ENCODE measurements at places on chromosomes 5 and 9. TPM values are rescaled to one million over a fixed set of nuclear protein-coding genes. Genes with fewer than 3 reads are reported as not detected.

GRCh38 chr9:35271637-35272036, 109.8 kb downstream of the UNC13B start:
- no peaks in the 10 kb centered on the region for H3K27me3 ChIP-seq
- H3K27ac ChIP-seq: no peak overlapping the region
- DNase-seq: no peak
- H3K4me1 ChIP-seq: 0 out of 2 replicates have a peak, but pooled peaks cover 3% of the 10 kb centered on the region
- no peaks in the 10 kb centered on the region for H3K36me3 ChIP-seq
- H3K4me3 ChIP-seq: no peak overlapping the region

DNA sequence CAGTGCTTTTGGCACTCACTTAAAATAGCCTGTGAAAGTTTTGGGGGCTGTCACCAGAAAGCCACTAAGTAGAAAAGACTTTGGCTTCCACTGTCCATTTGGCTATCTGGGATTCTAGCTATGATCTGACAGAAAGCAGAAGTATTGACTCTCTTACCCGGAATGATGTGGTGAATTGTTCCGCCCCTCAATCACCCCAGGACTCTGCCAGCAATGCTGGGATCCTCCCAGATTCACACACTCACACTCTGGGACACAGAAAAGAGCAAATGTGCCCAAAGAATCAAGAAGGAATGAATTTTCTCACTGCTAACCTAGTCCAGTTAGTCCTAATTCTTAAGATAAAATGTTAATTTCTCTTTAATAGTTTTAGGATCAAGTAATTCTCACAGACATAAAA, 576.9 kb downstream of the BNC2 start:
- H3K27ac ChIP-seq: no peak overlapping the region
- H3K36me3 ChIP-seq: no peaks in the 10 kb centered on the region
- no peak overlapping the region for H3K4me3 ChIP-seq
- H3K27me3 ChIP-seq: no peaks in the 10 kb centered on the region

GRCh38 chr5:32044434-32044833, 129.7 kb downstream of the GOLPH3 start:
- peaks cover 21% of the 10 kb centered on the region for H3K36me3 ChIP-seq
- no peak for DNase-seq
- no peaks in the 10 kb centered on the region for H3K27me3 ChIP-seq
- no peak overlapping the region for H3K27ac ChIP-seq

DNA sequence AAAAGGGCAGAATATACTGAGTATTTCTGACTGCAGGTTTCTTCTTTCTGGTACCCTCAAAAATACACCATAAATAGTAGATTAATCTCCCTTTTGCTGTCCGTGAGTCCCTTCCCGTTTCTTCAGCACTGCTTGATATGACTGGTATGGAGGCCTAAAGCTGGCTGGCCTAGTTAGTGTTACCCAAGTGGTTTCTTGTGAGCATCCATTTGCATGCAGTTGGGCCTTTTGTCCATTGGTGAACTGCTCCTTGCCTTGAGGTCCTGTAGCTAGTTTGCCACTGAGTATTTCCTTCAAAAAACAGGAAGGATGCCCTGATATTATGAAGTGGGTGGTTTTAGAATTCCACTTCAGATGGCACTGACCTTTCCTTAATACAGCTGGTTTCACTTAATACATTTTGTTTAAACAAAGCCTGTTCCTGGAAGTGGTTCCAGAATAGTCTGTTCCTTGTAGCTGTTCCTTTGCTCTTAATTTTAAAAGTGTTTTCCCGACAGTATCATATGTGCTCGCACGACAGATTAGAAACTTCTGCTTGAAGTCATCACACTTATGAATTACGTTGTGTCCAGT, 40.0 kb upstream of the ABL1 start:
- no peak overlapping the region for H3K27ac ChIP-seq
- peaks cover 2% of the 10 kb centered on the region for H3K36me3 ChIP-seq

- no peak overlapping the region for H3K4me3 ChIP-seq
- no peak overlapping the region for H3K27ac ChIP-seq
- no peaks in the 10 kb centered on the region for H3K36me3 ChIP-seq
- DNase-seq: no peak
- H3K4me1 ChIP-seq: no peaks in the 10 kb centered on the region
Measured at GRCh38 chr9:88971131-88971960, 19.9 kb upstream of the S1PR3 start.

ALDOB gene
- total RNA-seq: not detected

FOXD4L6 gene
- total RNA-seq: 0.13 TPM

- DNase-seq: no peak
- H3K27me3 ChIP-seq: no peaks in the 10 kb centered on the region
- no peaks in the 10 kb centered on the region for H3K4me1 ChIP-seq
- H3K36me3 ChIP-seq: peaks cover 79% of the 10 kb centered on the region
- H3K27ac ChIP-seq: no peak overlapping the region
- H3K4me3 ChIP-seq: no peak overlapping the region
Measured at GRCh38 chr5:176489077-176489476, 40.9 kb downstream of the FAF2 start.

DNA sequence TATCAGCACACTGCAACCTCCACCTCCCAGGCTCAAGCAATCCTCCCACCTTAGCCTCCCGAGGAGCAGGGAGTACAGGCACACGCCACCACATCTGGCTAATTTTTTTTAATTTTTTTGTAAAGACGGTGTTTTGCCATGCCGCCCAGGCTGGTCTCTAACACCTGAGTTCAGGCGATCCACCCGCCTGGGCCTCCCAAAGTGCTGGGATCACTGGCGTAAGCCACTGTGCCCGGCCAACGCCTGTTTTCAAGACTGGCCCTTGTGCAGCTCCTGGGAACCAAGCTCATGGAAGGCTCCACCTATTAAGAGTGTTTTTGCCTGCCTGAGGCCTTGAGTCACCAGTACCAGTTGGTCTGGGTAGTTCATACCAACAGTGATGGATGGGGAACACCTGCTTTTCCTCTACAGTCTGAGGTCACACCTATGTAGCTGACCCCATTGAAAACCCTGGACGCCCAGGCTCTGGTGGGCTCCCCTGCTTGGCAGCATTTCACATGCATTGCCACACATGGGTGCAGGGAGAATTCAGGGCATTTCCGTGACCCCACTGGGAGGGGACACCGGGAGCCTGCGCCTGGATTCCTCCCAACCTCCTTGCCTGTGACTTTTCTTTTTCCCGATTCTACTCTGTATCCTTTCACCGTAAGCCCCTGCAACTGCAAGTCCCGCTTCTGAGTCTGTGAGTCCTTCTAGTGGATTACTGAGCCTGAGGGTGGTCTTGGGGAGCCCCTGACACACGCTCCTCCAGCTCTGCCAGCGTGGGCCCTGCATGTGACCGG, 63.5 kb downstream of the ZNF354C start:
- no peak overlapping the region for H3K27ac ChIP-seq
- H3K4me1 ChIP-seq: no peaks in the 10 kb centered on the region
- H3K27me3 ChIP-seq: no peaks in the 10 kb centered on the region
- no peak overlapping the region for H3K4me3 ChIP-seq

PDE6A gene
- total RNA-seq: not detected

DNA sequence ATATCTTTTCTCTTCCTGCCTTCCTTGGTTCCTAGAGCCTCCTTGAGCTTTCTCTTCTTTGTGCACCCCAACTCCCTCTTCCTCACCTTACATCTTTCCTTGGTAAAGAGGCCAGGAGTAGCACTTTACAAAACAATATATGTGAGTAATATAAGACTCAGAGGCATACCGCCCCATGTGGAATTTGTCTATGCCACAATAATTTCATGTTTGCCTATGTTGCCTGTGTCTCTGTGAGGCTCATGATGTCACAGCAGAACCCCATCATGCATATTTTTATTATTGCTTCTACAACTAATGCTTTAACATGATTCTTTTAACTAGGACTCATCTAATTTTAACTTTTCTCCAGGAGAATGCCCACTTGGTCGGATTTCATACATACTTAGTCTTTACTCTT, 15.0 kb upstream of the LVRN start:
- no peaks in the 10 kb centered on the region for H3K4me1 ChIP-seq
- H3K27me3 ChIP-seq: no peaks in the 10 kb centered on the region
- no peak overlapping the region for H3K4me3 ChIP-seq

- H3K27me3 ChIP-seq: no peaks in the 10 kb centered on the region
- DNase-seq: no peak
- no peaks in the 10 kb centered on the region for H3K4me1 ChIP-seq
- no peak overlapping the region for H3K27ac ChIP-seq
- no peak overlapping the region for H3K4me3 ChIP-seq
Measured at GRCh38 chr5:143102411-143102810, 301.1 kb downstream of the NR3C1 start.

DNA sequence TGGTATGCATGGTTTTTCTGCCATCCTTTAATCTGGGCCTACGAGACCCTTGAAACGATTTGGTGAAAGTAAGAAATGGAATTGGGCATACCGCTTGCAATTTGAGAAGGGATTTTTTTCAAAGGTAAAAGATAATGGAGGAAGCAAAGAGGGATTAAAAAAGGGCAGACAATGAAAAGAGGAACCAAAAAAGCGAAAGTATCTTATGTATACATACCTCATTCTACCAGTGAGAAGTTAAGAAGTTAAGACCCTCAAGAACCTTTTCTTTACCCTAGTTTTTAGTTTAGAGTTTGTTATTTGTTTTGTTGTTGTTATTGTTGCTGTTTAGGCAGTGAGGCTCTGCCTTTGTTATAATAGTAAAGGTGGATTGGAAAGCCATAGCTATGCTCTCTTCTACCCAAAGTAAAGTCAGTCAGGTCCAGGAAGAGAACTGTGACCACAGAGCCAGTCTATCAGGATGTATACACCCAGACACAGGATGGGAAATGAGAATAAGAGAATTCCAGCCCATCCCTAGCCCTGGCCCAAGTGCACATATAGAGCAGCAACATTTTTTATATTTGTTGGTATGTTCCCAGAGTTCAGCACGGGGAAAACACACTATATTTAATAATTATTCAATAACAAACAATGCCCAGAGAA, 166.6 kb downstream of the RFX3 start:
- H3K27ac ChIP-seq: no peak overlapping the region
- peaks cover 6% of the 10 kb centered on the region for H3K36me3 ChIP-seq
- no peaks in the 10 kb centered on the region for H3K27me3 ChIP-seq
- DNase-seq: no peak
- H3K4me1 ChIP-seq: no peaks in the 10 kb centered on the region
- no peak overlapping the region for H3K4me3 ChIP-seq

DNA sequence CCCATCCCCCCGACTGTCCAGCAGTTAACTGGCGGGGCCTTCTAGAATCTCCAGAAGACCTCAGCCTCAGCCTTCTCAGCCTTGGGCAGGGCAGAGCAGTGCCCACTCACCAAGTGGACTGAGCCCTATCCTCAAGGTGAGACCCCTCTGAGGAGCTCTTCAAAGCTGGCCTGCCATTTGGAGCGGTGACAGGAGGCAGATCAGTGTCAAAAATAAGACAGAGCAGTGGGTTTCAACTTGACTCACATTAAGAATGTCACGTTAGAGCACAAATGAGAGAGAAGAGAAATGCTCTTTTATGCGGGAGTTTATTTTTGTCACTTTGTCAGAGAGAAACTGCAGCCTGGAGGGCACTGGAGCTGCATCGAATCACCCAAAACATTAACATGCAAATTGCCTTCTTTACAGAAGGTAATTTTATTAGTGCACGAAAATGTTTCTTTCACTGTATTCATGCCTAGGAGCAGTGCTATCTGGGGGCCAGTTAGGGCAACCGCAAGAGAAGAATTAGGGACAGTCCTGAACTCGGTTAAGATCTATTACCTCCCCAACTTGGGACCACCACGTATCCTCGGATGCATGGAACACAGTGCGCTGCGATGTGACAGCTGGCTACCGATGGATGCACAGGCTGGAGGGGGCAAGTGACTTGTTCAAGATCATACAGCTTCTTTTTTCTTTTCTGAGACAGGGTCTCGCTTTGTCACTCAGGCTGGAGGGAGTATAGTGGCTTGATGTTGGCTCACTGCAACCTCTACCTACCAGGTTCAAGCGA, 188.5 kb downstream of the DAB2IP start:
- no peaks in the 10 kb centered on the region for H3K27me3 ChIP-seq
- H3K27ac ChIP-seq: no peak overlapping the region
- H3K4me1 ChIP-seq: no peaks in the 10 kb centered on the region
- H3K4me3 ChIP-seq: no peak overlapping the region
- DNase-seq: no peak

DNA sequence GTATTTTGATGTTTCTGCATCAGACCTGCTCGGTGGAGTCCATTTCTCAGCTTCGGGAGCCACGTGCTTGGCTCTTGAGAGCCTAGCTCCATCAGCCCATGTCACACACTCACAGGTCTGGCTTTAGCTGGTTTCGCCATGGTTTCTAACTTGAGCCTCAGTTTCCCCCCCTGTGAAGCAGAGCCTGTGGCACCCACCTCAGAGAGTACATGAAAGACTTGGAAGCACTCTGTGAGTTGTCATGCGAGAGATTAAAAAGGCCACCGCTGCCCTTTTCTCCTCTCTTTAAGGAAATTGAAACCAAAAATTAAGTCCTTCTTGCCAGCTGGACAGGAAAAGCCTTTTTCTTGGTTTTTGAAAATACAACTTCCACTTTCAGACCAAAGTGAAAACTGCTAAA, 8.8 kb downstream of the TENT4A start:
- no peak overlapping the region for H3K4me3 ChIP-seq
- no peaks in the 10 kb centered on the region for H3K27me3 ChIP-seq
- no peaks in the 10 kb centered on the region for H3K4me1 ChIP-seq
- H3K36me3 ChIP-seq: peaks cover 8% of the 10 kb centered on the region
- no peak for DNase-seq

GRCh38 chr9:126341902-126342301, 15.3 kb downstream of the MVB12B start:
- H3K36me3 ChIP-seq: no peaks in the 10 kb centered on the region
- no peak overlapping the region for H3K27ac ChIP-seq
- no peak overlapping the region for H3K4me3 ChIP-seq
- H3K27me3 ChIP-seq: no peaks in the 10 kb centered on the region

GRCh38 chr9:16092142-16093091, 539.6 kb downstream of the CCDC171 start:
- no peak for DNase-seq
- H3K4me1 ChIP-seq: no peaks in the 10 kb centered on the region
- no peaks in the 10 kb centered on the region for H3K27me3 ChIP-seq
- no peak overlapping the region for H3K4me3 ChIP-seq
- H3K36me3 ChIP-seq: no peaks in the 10 kb centered on the region

LCN10 gene
- total RNA-seq: 0.75 TPM

IFNB1 gene
- total RNA-seq: not detected

PCDHA1 gene
- 0.61 TPM for total RNA-seq

PCDHGB5 gene
- 3.8 TPM for total RNA-seq

F12 gene
- 3.5 TPM for total RNA-seq

- H3K27me3 ChIP-seq: no peaks in the 10 kb centered on the region
- no peak overlapping the region for H3K27ac ChIP-seq
- H3K4me3 ChIP-seq: no peak overlapping the region
- no peak for DNase-seq
- peaks cover 61% of the 10 kb centered on the region for H3K36me3 ChIP-seq
- peaks cover 14% of the 10 kb centered on the region for H3K4me1 ChIP-seq
Measured at GRCh38 chr9:124878021-124878420, 16.1 kb downstream of the ARPC5L start.
